ENCODE measurements at places on chromosomes 3 and 15.

DNA sequence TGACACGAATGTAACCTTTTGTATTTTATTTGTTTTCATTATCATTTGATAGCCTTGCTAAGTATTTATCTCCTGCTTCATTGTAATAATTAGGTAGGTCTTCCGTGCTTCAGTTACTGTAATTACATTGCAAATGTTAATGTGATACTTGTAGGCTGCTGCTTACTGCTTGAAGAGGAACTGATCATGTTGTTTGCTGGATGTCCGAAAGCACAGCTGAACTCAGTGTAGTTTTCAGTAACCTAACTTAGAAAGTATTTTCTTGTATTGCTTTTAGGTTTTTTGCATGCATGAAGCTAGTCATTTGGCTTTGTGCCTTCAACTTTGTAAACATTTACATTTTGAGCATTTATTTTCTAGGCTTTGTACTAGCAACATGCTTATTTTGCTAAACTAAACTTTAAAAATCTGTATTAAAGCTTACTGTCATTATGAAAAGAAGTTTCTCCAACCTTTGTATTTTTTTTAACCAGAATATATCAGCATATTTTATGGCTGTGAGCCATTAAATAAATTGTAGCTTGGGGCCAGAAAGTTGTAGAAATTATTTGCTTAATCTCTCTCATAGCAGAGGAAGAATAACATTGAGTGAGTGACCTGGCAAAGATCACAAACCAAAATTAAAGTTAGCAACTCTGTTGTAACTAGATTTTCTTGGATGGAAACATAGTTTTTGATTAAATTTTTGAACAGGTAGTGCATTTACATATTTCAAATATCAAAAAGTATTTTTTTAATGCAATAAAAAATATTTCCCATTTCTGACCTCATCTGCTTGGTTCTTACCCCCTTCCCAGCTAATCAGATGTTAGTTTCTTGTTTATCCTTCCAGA is 30.7 kb downstream of the SACM1L start:
- DNase-seq: no peak

DNA sequence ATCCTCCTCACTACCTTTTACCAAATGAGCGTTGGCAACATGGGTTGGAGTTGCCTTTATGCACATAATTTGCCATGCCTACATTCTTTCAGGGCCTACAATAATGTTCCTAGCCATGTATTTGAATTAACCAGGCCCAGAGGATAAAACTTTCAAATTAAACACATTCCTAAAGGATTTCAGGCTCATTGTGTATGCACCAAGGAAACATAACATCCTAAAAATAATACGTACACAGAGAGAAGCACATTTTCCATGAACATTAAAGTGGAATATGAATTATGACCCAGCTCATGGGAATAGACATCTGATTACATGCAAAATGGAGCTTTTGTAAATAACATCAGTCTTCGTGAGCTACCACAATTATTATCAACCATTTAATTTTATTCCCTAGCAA is 203.3 kb downstream of the RORA start:
- no peak for DNase-seq

DNA sequence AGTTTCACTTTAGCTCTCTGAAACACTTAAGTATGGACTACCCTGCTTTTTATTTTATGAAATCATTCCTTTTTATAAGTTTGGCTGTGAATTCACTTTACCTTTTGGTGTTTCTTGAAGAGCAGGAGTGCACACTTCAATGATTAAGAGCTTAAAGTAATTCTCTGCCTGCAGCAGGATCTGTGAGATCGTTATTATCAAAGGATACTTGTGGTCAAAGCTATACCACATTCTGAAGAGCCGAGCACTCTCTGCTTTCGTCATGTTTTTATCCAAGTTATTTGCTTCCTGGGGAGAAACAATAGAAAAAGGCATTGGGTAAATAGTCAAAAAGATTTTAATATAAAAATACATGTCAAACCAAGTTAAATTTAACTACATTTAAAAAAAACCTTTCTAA is 243.7 kb downstream of the CHST2 start:
- DNase-seq: no peak

GRCh38 chr15:29090617-29091466 is 178.8 kb downstream of the NSMCE3 start:
- peak; percentile 32 for DNase-seq

DNA sequence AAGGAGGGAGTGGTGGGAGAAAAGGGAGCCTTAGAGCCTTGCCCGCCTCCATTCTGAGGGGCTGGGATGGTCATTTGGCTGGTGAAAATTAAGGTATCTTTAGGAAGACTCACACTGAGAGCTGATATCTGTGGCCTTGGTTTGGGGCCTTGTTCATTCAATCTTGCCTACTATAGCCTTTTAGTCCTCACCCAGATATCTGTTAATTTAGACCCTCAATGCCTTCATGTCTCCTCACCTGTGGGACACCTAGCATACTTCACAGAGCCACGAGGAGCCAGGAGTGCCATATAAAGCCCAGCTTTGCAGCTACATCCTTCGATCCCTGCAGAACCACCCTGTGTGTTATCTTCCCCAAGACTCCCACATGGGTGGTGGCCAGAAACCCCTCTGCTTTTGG is 4.7 kb upstream of the ARNT2 start:
- no peak for DNase-seq

- no peak for DNase-seq
These were observed 1.6 kb downstream of the THRB start for GRCh38 chr3:24492971-24493551.

DNA sequence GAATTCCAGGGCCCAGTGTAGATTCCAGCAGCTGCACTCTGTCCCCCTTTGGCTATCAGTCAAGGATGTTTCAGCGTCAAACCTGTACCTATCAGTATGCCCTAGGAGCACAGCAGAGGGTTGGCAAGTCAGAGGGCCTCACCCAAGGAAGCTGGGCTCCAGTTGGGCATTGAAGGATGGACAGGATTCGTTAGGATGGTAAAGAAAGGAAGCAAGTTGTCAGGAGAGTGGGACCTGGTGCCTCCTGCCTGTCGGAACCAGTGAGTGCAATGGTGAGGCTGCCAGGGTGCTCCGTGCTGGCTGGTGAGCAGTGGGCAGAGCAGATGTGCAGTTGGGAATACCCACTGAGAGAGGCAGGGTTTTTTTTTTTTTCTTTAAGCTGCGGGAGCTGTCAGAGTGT is 157.2 kb downstream of the CHDH start:
- peak; percentile 30 for DNase-seq

GRCh38 chr3:43453981-43454380 is 167.6 kb downstream of the SNRK start:
- DNase-seq: no peak

Data from stimulated activated effector memory CD8-positive, alpha-beta T cell treated with anti-CD3 and anti-CD28 coated beads, Interleukin-12 subunit alpha, Interleukin-12 subunit beta, amount 100 ng/mL, for 72 hours (primary cell).